SK-N-SH (cell line): ENCODE measurements at places on chromosomes 1 and 21.

GRCh38 chr1:67945733-67946374, 104.6 kb downstream of the DIRAS3 start:
- peak; percentile 77 for DNase-seq

GRCh38 chr1:63189677-63190076, 132.7 kb upstream of the FOXD3 start:
- peak; percentile 14 for DNase-seq

- no peak for DNase-seq
These were observed 128.9 kb upstream of the ADAR start for GRCh38 chr1:154736841-154737240.

GRCh38 chr1:165287329-165287728, 69.2 kb downstream of the LMX1A start:
- no peak for DNase-seq

GRCh38 chr1:102572637-102573036, 535.7 kb downstream of the COL11A1 start:
- DNase-seq, result no peak

GRCh38 chr1:2856676-2857375, 55.3 kb upstream of the TTC34 start:
- DNase-seq, result no peak
